GM23248 (cell line): ENCODE measurements at places on chromosomes 6 and 20.

- DNase-seq, result no peak
These were observed 106.0 kb downstream of the SH3BGRL2 start for GRCh38 chr6:79737172-79737571.

GRCh38 chr6:36622901-36623546 is 28.9 kb downstream of the SRSF3 start:
- DNase-seq, result no peak

- DNase-seq, result no peak
These were observed 45.2 kb upstream of the RALY start for GRCh38 chr20:33948480-33948879.

DNA sequence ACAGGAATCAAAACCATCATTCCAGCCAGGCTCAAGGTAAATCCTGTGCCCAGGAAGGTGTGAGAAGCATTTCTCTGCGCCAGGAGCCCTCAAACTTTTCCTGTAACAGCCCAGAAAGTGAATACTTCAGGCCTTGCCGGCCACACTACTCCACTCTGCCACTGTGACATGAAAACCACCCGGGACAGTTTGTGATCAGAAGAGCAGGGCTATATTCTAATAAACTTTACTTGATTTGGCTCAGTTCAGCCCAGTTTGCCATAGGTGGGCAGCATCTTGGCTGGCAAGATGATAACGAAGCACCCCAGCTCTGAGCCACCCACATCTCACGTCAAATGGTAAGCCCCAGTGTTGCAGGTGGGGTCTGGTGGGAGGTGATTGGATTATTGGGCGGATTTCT is 249.4 kb downstream of the DLL1 start:
- DNase-seq, result no peak

DNA sequence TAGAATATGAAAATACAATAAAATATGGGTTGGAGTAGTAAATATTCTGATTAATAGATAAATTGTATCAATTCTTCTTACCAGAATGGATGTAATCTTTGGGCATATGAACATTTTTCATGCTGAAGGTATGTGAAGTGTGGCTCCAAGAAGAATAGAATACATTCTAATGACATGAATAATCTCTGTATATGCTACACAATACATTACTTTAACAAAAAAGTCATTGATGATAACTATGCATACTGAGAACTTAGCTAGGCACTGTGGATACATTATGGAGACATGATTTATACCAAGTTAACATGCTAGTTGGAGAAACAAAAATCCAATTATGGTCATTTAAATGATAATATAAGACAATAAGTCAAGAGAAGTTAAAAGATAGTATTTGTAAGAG is 62.7 kb upstream of the HDAC2 start:
- DNase-seq, result no peak

DNA sequence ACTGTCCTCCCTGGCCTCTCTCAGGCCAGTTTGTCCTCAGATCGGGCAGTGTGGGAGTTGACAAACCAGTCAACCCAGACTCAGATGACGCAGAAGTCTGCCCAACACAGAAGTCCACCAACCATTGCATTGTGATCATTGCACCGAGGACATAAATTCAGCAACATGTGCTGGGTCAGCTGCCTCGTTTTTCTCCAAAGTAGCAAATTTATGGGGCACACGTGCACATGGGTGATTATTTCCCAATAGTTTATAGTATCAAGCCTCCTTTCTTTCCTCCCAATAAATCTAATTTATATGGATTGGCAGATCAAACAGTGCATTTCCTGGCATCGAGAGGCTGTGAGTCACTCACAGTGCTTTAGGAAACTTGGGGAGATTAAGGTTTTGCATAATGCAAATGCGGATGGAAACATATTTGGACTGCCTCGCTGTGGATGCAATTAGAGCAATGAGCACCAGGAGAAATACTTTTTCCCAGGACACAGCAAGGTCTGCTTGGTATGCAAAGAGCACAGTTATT is 413.7 kb upstream of the SULF2 start:
- no peak for DNase-seq

- peak; percentile 46 for DNase-seq
These were observed 46.4 kb upstream of the SLC35B3 start for GRCh38 chr6:8481727-8482126.

- no peak for DNase-seq
These were observed 44.9 kb upstream of the MTRF1L start for GRCh38 chr6:153047386-153047785.

GRCh38 chr6:85278466-85279035 is 171.3 kb upstream of the NT5E start:
- DNase-seq, result peak; percentile 23

DNA sequence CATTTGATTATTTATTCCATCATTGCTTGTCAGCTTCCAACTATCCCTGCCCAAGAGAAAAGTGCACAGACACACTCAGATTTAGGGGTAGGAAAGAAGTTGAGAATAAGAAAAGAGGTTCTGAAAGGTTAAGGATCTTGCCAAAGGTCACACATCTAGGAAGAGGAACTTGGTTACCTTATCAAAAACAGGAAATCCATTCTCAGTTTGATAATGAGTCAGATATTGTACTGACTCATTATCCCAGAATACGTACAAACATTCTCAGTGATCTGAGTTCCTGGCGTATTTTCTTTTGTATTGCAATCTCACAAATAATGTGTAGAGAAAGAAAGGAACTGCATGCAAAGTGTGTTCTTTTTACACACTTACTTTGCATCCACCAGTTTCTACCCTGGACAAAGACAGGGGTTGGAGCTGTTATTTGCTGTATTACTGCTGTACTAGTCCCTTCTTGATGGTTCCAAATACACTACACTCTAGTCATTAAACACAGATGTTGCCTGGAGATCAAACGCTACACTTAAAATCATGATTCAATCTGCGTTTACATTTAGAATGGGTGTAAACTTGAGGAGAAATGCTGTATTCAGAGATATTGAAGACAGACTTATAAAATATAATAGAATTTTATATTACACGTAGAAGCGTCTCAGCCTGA is 545.7 kb downstream of the PRKN start:
- DNase-seq, result peak; percentile 34

DNA sequence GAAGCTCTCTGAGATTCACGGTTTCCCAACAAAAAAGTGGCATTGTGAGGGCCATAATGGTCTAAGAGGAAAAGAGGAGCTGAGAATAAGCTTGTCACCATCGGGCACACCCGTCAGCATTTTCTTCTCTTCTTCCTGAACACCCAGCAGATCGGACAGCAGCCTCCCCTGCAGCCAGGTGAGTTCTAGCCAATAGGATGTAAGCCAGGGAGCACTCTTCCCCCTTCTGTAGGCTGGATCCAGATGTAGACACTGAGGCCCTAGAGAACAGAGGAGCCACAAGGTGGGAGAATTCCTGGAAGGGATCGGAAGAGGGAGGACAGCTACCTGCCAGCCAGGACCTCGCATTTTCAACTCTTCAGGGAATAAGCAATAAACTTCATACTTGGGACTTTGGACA is 228.0 kb downstream of the SYNDIG1 start:
- no peak for DNase-seq

DNA sequence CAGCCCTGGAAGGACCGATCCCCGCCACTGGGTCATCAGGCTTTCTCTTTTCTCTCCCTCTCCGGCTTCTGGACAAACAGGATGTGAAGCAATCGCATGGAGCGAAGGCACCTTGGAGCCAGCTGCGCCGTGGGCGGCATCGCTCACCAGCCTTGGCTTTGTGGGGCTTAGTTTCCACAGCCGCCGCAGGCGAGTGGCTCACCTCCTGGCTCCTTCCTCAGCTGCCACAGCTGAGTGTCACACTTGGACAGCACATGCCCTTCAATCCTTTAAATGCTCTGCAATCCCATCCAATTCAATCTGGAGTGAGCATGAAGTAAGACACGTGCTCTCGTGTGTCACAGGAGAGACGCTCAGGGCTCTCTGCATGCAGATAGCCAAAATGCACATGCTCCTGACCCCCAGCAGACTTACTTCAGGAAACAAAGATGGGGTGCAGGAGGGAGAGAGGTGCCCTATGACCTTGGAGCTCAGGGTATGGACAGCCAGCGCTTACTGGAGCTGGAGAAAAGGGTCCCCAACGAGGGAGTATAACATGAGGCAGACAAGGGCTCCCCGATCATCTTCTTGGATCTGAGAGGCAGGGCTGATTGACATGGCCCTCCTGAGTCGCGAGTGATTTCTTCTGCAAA is 70.9 kb downstream of the BMP7 start:
- peak; percentile 99 for DNase-seq

GRCh38 chr6:39428152-39428551 is 105.7 kb upstream of the KCNK16 start:
- DNase-seq, result no peak

DNA sequence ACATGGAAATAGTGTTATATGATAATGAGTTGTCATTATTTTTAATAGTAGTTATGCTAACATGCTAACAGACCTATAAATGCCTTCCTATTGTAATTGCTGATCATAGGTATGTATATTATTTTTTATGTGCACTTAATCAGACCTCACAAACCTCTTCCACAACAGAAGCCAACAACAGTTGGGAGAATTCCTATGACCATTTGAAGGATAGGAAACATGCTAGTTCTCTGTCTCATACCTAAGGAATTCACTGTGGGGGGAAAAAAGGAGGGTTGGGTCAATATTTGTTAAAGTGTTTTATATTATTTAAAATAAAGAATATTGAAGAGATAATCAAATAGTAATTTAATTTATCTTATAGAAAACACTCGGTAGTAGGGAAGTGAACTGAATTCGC is 990.9 kb downstream of the EPHA7 start:
- no peak for DNase-seq

- DNase-seq, result peak; percentile 81
These were observed 239.1 kb upstream of the CEP162 start for GRCh38 chr6:84466511-84466910.

- no peak for DNase-seq
These were observed 6.9 kb downstream of the PTK7 start for GRCh38 chr6:43082806-43083655.

- DNase-seq, result no peak
These were observed 171.7 kb upstream of the PDE10A start for GRCh38 chr6:165834613-165835259.

DNA sequence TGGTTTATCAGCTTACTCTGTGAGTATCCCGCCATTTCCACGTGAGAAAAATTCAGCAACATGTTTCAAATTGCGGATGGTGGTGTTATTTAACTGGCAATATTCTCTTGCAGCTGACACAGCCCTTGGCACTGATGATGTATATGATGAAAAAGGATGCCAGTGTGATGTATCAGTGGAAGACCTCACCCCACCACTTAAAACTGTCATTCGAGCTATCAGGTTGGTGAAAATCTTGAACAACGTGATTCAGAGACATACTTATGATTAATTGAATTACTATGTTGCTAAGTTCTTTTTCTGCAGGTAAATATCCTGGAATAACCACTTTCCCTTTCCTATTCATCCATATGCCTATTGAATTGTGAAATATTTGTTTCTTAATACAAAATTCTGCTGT is 55.7 kb downstream of the KHDC1L start:
- DNase-seq, result no peak

DNA sequence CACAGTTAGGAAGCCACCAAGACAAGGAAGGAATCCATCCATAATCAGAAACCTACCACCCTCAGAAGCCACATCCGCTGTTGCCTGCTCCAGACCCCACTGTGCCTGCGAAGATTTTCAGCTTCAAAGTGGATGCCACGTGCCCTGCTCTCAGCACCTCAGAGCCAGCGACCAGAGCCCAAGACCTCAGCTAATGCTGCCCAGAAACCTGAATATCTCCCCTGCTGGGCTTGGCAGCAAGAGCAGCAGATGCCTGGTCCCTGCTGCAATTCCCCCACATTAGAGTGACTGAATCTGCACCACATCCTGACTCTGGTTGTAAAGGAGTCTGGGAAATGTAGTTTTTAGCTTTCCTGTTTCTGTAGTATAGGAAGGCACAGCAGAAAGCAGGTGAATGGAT is 10.7 kb upstream of the ULBP3 start:
- no peak for DNase-seq

DNA sequence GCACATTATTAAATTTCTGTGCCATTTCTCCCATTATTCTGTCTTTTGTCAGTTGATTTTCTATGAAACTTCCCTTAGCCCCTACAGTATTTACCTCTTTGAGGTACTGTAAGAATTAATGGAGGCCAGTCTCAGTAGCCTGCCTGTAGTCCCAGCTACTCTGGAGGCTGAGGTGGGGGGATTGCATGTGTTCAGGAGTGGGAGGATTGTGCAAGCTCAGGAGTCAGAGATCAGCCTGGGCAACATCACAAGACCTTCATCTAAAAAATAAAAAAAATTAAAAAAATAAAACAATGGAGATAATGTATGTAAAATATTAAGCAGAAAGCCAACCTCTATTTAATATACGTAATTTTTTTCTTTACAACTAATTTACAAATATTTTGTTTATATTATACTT is 77.8 kb downstream of the OR2B2 start:
- no peak for DNase-seq

GRCh38 chr20:55004044-55004443 is 528.7 kb downstream of the DOK5 start:
- no peak for DNase-seq

DNA sequence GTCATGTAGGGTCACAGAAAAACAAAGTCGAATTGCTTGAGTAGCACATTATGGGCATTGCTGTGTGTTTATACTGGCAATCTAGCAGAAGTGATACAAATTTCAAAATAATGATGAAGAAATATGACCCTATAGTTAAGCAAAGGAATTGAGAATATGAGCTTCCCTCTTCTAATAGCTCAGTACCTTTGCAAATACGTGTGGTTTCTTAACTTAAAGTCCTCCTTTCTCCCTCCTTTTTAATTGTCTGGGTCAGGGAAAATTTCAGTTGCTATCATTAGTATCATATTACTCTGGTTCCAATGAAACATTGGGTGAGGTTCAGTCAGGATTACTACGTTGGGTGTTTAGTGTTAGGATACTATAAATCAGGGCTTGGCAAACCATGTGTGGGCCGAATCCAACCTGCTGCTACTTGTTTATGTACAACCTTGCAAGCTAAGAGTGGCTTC is 166.8 kb upstream of the CARMIL1 start:
- no peak for DNase-seq

GRCh38 chr6:139587469-139587868 is 213.0 kb upstream of the CITED2 start:
- DNase-seq, result peak; percentile 85

DNA sequence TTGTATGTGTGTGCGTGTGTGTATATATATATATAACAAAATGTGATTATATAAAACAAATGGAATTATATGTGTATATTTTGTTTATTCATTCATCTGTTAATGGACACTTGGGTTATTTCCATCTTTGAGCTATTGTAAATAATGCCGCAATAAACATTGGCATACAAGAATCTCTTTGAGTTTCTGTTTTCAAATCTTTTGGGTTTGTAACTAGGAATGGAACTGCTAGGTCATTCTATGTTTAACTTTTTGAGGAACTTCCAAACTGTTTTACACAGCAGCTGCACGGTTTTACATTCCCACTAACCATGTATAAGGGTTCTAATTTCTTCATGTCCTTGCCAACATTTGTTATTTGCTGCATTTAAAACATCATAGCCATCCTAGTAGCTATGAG is 39.9 kb upstream of the TGM2 start:
- no peak for DNase-seq

DNA sequence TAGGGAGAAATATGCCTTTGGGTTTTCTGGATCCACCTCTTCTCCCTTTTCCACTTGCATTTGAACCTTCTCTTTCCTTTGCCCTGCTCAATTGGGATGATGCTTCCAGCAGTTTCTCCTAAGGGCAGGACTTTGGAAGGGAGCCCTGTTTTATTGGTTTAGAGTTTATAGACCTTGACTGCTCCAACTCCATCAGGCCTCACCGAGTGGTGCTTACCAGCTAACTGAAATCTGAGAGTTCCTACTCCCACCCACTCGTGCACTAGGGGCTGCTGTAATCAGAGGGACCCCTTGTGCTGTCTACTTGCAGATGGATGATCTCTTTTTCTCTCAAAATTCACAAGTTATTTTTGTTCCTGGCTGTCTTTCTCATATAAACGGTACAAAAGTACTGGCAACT is 121.3 kb upstream of the SLC22A16 start:
- DNase-seq, result no peak

- DNase-seq, result peak; percentile 94
These were observed 219.3 kb downstream of the ARHGAP18 start for GRCh38 chr6:129490521-129491255.
